Neural crest cell (in vitro differentiated cells): ENCODE measurements at places on chromosomes 16 and 17.

DNA sequence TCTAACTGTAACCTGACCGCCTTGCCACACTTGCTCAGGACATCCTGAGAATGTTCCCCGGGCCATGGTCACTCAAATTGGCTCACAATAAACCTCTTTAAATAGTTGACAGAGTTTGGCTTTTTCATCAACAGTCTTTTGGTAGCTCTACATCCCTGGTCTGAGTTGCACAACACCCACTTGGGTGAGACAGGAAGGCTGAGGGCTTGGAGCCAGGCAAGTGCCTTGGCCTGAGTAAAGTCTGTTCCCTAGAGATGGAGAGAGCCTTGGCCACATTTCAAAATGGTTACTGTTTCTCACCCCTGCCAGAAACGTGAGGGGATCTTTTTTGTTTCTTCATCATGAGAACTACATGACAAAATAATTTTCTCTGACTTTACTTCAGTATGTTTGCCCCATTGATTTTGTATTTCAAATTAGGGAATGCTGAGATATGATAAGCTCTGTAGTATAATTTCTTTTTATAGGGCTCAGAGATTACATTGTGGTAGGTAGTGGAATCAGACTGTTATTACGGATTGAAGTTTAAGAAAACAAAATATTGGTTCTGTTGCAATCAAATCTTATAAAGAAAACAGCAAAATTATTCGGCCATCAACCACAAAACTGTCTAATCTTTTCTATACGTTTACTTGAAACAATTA, 53.9 kb upstream of the NETO2 start:
- H3K4me1 ChIP-seq, result no peaks in the 10 kb centered on the region
- no peak overlapping the region for H3K27ac ChIP-seq
- no peak for DNase-seq
- no peak overlapping the region for H3K4me3 ChIP-seq

- H3K4me1 ChIP-seq, result peaks cover 18% of the 10 kb centered on the region
- peaks cover 3% of the 10 kb centered on the region for H3K36me3 ChIP-seq
- no peak for DNase-seq
- H3K4me3 ChIP-seq, result no peak overlapping the region
These were observed 46.7 kb downstream of the STAT3 start for GRCh38 chr17:42341568-42341967.

- DNase-seq, result no peak
- H3K27me3 ChIP-seq, result no peaks in the 10 kb centered on the region
- H3K27ac ChIP-seq, result no peak overlapping the region
- H3K4me1 ChIP-seq, result peaks cover 17% of the 10 kb centered on the region
These were observed 16.0 kb downstream of the CENPX start for GRCh38 chr17:82006468-82007227.

DNA sequence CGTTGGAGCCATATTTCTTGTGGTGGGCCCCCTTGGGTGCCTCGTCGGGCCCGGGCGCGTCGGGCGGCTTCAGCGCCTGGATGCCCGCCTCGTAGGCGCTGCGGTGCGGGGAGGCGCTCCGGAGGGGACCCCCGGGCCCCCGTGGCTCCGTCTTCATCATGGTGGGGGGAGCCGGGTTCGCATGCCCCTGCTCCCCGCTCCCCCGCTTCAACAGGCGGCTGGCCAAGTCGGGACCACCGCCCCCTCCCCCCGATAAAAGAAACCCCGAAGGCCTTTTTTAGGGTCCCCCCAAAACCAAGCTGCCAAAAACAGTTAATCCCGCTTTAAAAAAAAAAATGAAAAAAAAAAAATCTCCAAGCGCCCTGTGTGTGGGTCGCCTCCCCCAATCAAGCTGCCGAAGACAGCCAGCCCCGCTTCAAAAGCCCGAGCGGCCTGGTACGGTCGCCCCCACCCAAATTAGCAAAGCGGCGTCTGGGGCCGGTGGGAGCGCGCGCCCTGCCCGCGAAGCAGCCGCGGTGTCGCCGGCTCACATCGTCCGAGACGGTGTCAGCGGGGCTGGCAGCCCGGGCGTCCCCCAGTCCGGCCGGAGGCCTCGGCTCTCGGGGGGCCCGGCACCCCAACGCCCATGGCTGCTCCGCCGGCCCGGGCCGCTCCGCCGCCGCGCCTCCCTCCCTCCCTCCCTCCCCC, at the start of gene PPP1R9B:
Gene PPP1R9B, minus strand, starts transcription at position 324 of the 687 bp plus-strand sequence. Its CDS starts 164 bp downstream, at position 160.
- no peaks in the 10 kb centered on the region for H3K36me3 ChIP-seq
- DNase-seq, result no peak
- H3K27ac ChIP-seq, result peak within 1 kb of the TSS; percentile 96
